Tibial nerve (tissue), 4 donors: ENCODE measurements at places on chromosomes 2 and 18. TPM values are rescaled to one million over a fixed set of nuclear protein-coding genes. Genes with fewer than 3 reads are reported as not detected.

ITGA6 gene
- total RNA-seq, result 586 TPM

DNA sequence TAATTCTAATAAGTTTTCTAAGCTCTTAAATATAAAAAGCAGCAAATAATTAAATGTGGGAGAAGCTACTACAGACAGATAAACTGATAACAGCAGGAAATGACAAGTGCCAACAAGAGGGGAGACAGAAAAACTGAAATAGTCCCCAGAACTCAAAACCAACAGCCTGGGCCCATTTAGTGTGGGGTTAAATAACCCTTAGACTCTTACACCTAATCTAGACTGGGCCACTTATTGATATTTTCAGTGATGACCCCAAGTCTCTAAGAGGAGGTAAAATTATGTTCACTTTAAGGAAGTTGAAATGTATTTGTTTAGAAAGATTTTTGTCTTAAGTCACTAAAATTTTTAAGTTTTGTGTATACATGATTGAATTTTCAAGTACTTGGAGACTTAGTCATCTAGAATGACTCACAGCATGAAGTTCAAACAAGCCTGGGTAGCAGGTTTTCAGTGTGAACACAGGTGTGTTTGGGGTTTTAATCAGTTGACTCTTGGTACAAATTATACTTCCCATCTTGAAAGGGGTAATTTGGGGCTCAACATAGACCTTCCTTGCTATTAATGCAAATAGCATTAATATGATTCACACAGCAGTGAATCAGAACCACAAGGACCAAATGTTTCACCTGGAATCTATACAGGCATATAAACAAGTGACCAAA is 54.9 kb upstream of the MYO3B start:
- no peaks in the 10 kb centered on the region for H3K27me3 ChIP-seq
- no peaks in the 10 kb centered on the region for H3K4me1 ChIP-seq
- no peak for DNase-seq
- no peak overlapping the region for H3K4me3 ChIP-seq
- H3K27ac ChIP-seq, result no peak overlapping the region

DNA sequence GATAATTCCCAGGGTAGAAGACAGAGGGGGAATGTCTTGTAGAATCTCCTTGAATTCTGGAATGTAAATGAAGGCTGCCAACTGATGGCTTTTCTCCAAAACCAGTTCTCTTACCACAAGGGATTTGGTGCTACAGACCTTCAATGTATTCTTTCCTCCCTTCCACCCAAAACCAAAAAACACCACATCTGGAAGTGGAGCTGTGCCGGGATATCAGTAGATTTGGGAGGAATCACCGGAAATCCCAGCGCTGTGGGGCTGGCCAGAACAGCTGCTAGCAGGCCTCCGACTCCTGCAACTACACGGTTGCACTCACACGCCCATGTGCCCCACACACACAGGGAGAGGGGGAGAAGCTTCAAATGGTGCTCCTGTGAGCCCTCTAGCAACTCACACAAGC is 45.7 kb downstream of the RPL31 start:
- H3K4me3 ChIP-seq, result no peak overlapping the region
- no peaks in the 10 kb centered on the region for H3K27me3 ChIP-seq
- peak; percentile 18 for DNase-seq
- H3K4me1 ChIP-seq, result no peaks in the 10 kb centered on the region
- no peaks in the 10 kb centered on the region for H3K36me3 ChIP-seq

DNA sequence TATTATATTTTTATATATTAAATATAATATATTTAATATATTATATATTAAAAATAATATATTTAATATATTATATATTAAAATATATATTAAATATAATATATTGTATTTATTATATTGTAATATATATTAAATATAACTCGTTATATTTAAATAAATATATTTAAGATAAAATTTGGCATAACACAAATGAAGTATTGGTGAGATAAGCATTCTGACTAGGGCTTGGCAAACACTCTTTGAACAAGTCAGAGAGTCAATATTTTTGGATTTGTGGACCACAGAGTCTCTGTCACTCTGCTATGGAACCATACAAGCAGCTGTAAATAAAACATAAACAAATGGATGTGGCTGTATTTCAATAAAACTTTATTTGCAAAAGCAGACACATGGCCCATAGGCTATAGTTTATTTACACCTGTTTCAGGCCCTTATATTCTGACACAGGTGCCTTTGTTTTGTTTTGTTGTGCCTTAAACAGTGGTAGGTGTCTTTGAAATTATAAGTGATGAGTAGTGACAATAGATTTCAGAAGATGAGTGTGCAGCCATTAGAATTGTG is 190.1 kb downstream of the EPHA4 start:
- no peak for DNase-seq
- no peak overlapping the region for H3K27ac ChIP-seq
- no peak overlapping the region for H3K4me3 ChIP-seq
- no peaks in the 10 kb centered on the region for H3K36me3 ChIP-seq
- H3K4me1 ChIP-seq, result no peaks in the 10 kb centered on the region
